Esophagus squamous epithelium (tissue), 5 donors: ENCODE measurements at places on chromosomes 16 and 17.

DNA sequence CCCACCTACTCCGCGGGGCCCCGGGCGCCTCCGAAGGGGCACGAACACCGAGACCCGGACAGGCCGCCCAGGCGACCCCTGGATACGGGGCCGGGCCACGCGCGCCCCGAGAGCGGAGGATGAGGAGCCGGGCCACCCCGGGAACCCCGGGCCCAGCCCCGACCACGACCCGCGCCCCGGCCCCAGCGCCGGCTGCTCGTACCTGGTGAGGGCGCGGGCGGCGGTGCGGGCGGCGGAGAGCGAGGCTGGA lies 192 bp downstream of the FASN start:
- DNase-seq = no peak

GRCh38 chr17:68909066-68909465 lies 46.1 kb downstream of the ABCA8 start:
- no peak for DNase-seq

DNA sequence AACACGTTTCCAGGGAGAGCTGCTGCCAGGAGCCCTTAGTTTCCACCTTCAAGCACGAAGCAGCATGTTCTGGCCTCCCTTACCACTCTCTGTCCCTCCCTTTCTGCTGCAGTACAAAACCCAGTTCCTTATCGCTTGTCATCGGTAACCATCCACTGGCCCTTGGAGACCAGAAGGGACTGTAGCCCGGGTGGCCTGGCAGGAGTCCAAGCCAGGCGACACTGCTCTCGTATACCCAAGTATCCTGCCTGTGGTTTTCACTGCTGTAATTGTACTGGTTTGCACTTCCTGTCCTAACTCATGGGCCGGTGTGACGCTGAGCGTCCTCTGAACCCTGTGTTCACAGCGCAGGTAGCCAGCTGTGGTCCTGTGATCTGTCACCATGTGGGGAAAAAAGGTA lies 81.1 kb downstream of the MAF start:
- DNase-seq = no peak

DNA sequence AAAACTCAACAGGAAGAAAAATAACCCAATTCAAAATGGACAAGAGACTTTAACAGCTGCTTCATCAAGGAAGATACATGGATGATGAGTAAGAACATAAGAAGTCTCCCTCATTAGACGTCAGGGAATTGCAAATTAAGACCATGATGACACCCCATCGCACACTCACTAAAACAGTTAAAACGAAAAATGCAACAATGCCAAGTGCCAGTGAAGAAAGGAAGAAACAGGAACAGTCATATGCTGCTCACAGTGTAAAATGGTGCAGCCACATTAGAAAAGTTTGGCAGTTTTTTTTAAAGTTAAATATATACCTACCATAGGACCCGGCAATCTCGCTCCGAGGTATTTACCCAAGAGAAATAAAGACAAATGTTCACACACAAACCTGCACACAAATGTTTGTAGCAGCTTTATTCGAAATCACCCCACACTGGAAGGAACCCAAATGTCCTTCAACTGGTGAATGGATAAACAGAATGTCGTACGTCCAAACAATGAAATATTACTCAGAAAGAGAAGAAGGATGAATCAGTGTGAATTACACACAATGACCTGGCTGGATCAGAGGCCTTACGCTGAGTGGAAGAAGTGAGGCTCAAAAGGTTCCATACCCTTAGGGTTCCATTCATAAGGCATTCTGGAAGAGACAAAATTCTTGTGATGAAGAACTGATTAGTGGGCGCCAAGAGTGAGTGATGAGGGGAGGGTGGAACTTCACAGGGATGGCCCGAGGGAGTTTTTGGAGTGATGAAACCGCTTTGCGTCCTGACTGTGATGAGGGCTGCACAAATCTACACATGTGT lies 110.3 kb downstream of the C16orf95 start:
- no peak for DNase-seq

- no peak for DNase-seq
Observed at GRCh38 chr17:39863918-39864746, at the start of gene IKZF3. IKZF3 (minus strand) TSS chr17:39864312; CDS start chr17:39864126, 186 bp downstream.

GRCh38 chr17:62617894-62618472 lies 9.5 kb upstream of the MRC2 start:
- DNase-seq = no peak

GRCh38 chr16:79598348-79599181 lies 2.0 kb downstream of the MAF start:
- DNase-seq = no peak

GRCh38 chr16:66274335-66275110 lies 92.0 kb upstream of the CDH5 start:
- DNase-seq = no peak

DNA sequence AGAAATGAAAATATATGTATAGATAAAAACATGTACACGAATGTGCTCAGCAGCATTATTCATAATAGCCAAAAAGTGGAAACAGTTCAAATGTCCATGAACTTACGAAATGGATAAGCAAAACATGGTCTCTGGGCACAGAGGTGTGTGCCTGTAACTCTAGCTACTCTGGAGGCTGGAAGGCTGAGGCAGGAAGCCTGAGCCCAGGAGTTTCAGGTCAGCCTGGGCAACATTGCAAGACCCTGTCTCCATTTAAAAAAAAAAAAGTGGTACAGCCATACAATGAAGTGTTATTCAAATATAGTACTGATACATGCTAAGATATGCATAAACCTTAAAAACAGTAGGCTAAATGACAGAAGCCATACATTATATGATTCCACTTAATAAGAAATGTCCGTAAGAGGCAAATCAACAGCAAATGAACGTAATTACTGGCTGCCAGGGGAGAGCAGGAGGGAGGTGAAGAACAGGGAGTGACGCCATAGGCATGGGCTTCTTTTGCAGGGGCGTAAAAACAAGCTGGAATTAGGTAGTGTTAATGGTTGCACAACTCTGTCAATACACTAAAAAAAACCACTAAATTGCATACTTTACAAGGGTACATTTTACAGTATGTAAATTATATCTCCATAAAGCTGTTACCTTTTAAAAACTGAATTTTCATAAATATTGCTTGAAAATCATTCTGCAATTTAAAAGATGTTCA lies 87.2 kb upstream of the PLEKHM1 start:
- DNase-seq = no peak

DNA sequence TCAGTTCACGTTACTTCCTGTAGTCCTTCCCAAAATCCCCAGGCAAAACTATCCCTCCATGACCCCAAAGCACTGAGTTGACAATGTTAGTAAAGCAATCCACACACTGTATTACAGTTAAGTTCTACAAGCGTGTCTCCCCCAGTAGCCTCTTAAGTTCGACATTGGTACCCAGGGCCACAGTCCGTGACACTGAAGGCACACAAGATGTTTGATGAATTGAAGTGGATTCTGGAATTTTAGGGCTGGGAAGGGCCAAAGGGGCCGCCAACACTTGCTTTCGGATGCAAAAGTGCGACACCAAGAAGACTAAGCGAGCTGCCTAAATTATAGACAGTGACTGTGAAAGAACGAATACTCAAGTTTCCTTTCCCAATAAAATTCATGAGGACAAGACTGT lies 1.5 kb downstream of the VPS35 start:
- no peak for DNase-seq

DNA sequence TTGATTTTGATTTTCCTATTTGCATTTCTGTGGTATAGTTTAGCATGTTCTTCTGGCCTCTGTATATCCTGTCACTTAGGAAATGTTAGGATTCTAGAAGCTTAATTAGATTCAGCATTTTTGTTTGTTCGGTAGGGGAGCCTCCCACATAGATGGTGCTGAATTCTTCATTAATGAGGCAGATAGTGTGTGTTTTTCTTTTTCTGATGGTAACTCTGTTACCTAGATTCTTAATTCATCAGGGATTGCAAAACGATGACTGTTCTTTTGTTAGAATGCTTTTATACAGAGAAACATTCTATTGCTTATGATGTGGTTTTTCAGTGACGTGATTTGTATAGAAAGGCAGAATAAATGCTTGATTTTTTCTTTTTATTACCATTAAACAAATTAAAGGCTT lies 19.0 kb downstream of the BANP start:
- DNase-seq = no peak

DNA sequence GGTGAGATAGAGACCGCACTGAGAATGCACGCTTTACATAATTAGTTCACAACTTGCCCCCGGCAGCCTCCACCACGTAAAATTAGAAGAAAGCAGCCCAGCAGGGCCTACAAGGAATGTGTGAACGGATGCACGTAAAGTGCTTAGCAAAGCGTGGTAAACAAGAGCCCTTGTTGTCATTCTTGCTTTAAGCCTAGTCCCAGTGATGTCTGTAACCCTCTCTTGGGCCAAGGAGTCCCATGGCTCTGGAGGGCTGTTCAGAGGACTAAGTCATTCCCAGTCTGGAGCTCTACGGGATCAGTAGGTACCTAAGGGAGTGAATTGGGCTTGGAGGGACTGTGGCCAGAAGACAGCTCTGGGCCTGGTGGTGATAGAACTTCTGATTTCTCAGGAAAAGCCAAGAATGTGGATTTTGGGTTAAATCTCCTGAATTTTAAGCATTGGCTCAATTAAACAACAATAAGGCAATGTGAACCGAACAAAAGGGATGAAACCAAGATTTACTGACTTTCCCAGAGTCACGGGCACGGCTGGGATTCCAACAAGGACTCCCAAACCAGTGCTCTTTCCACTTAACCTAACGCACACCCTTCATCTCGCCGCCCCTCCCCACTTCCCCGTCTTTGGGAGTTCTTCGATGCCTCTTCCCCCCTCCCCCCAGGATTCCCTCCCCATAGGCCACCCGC lies 775 bp upstream of the CHP2 start:
- no peak for DNase-seq

GRCh38 chr16:86706726-86707125 lies 128.4 kb downstream of the FOXL1 start:
- no peak for DNase-seq
